ENCODE measurements at places on chromosomes 12 and 14.

DNA sequence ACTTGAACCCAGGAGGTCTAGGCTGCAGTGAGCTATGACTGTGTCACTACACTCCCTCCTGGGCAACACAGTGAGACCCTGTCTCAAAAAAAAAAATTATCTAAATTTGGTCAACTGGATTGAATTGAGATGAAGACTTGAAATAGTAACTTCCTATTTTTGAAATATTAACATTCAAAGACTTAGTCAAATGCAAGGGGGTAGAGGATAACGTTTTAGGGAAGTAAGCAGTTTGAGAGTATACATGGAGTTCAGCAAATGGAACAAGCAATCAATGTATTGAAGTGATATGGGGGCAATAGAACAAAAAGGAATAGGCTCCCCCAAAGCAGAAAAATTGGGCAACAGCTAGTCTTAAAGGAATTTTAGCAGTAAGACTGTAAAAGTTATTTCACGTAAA is 4.6 kb upstream of the MFAP5 start:
- DNase-seq = no peak

DNA sequence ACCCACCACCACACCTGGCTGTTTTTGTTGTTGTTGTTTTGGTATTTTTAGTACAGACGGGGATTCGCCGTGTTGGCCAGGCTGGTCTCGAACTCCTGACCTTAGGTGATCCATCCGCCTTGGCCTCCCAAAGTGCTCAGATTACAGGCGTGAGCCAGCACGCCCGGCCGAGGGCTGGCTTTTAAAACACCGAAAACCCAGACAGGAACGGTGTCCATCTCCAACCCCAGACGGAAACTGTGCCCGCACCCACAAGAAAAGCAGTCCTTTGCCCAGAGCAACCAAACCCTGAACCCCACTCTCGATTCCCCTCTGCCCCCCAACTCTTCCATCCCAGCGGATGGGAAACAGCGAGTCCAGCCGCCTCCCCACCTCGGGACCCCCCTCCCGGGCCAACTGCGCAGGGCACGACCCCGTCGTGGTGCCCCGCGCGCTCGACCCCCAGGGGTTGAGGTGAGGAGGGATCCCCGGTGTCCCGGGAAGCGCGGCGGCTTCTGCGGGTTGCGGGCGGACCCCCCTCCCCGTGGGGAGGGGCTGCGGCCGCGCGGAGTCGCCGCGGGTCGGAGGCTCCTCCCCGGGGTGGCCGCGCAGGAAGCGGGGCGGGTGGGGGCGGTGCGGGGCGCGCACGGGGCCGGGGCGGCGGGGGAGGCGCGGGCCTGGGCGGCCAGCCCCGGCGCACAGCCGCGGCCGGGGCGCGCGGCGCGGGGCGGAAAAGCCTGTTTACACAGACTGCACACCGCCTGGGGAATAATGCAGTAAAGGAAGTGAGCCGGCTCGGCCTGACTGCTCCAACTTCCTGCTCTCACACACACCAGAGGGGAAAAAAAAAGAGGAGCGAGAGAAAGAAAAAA is at the start of gene ELK3:
ELK3 (plus strand) TSS at position 651 of the 851 bp plus-strand sequence.
- peak; percentile 46 for DNase-seq

DNA sequence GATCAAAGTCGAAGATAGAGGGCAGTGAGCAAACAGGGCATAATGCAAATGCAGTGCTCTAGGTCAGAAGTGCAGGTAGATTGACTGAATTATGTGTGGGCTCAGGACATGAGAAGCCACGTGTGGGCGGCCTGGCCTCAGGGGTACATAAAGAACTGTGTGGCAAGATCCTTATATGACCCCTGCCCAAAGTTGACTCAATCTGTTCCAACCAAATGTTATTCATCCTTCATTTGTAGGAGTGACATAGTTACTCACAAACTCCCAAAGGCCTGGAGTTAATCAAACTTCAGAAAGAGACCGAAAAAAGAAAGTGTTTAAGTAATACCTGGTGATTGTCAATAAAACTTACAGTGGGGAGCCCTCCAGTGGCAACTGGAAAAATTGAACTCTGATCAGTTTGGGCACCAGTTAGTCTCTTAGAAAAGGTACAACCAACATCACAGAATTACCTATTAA is 150.4 kb upstream of the FAR2 start:
- DNase-seq = no peak

GRCh38 chr12:113065126-113066007 is 8.8 kb downstream of the DTX1 start:
- no peak for DNase-seq

- DNase-seq = no peak
Measured at GRCh38 chr12:105433804-105434203, 103.3 kb downstream of the C12orf75 start.

GRCh38 chr12:57173089-57173488 is 25.7 kb upstream of the LRP1-AS start:
- peak; percentile 31 for DNase-seq

DNA sequence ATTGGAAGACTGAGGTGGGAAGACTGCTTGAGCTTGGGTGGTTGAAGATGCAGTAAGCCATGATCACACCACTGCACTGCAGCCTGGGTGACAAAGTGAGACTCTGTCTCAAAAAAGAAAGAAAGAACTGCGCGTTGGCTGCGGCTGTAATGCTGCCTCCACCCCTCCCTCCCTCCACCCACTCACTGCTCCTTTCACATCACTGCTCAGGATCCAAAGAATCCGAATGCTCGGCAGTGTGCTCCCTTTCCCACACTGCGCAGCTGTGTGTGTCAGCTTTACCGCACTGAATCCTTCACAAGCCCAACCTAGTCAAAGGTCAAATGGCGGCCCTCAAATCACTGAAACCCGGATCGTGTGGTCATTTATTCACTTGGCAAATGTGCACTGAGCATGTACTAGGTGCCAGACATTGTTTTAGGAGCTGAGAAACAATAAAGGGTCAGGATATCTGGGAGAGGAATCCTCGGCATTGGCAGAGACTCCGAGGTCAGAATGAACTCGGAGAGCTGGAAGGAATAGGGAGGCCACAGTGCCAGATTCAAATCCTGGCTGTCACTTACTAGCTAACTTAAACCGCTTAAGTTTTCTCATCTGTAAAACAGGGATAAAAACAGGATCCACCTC is 11.5 kb upstream of the TDRD9 start:
- no peak for DNase-seq

GRCh38 chr14:42523666-42524065 is 917.0 kb downstream of the LRFN5 start:
- no peak for DNase-seq

DNA sequence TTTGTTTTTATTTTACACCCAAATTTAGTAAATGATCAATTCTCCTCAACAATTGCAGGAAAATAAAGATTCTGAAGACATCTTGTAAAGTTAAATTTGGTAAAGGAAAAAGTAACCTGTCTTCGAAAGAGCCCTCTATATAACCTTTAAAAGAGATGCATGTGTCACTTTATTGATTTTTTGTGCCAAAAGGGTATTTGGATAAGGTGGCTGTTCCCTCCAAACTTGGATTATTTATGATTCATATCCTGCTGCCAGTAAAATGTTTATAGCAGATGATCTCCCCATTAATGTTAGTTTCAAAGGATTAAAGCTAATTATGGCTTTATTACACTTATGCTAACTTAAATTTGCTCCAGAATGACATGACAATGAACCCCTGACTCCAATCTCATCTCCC is 98.8 kb downstream of the DUSP6 start:
- DNase-seq = no peak

GRCh38 chr14:34971801-34972200 is 11.0 kb upstream of the SRP54 start:
- DNase-seq = no peak

DNA sequence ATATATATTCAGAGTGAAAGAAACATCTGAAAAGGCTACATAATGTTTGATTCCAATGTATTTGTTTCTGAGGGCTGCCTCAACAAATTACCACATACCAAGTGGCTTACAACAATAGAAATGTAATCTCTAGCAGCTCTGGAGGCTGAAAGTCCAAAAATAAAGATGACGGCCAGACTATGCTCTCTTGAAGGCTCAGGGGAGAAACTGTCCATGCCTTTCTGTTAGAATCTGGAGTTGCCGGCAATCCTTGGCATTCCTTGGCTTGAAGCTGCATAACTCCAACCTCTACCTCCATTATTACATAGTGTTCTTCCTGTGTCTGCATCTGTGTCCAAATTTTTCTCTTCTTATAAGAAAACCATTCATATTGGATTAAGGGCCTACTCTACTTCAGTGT is 68.1 kb upstream of the PLEKHG7 start:
- no peak for DNase-seq

GRCh38 chr12:128671528-128672042 is 152.2 kb downstream of the SLC15A4 start:
- no peak for DNase-seq

DNA sequence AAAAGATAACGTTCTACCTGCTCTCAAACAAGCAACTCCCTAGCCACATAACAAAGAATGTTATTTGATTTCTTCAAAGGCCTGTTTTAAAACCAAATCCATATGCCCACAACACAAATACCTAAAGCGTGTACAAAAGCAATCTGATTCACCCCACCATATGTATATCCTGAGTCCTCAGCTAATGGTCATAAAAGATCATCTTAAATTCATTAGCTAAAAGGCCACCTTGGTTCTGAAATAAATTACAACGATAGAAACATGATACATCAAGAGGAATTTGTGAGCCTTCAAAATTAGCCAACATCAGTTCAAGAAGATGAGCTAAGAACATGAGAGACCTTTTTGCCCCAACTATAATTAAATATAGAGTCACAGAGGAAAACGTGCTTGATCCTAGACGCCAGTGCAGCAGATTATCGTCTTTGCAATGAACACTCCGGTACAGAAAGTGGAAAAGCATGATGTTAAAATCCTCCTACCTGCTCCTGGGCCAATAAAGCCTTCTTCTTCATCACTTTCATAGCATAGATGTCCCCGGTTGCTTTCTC is 20.0 kb downstream of the CIT start:
- no peak for DNase-seq

- DNase-seq = no peak
Measured at GRCh38 chr12:15268927-15269552, 47.8 kb upstream of the RERG start.

DNA sequence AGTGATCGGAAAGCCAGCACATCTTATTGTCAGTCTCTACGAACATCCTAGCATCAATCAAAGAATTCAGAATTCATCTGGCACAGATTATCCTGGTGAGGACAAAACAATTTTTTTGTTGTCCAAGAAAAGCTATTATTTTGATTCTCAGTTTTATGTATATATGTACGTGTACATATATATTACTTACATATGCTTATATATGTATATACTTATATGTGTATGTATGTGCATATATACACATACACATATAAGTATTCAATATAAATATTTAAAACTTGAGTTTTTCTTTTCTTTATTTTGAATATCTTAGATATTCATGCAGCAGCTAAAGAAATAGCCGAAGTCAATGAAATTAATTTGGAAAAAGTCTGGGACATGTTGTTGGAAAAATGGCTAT is 77.9 kb downstream of the KNTC1 start:
- no peak for DNase-seq

GRCh38 chr12:46153268-46153872 is 115.5 kb downstream of the SLC38A1 start:
- no peak for DNase-seq

GRCh38 chr12:12240662-12241340 is 26.0 kb downstream of the LRP6 start:
- DNase-seq = no peak

DNA sequence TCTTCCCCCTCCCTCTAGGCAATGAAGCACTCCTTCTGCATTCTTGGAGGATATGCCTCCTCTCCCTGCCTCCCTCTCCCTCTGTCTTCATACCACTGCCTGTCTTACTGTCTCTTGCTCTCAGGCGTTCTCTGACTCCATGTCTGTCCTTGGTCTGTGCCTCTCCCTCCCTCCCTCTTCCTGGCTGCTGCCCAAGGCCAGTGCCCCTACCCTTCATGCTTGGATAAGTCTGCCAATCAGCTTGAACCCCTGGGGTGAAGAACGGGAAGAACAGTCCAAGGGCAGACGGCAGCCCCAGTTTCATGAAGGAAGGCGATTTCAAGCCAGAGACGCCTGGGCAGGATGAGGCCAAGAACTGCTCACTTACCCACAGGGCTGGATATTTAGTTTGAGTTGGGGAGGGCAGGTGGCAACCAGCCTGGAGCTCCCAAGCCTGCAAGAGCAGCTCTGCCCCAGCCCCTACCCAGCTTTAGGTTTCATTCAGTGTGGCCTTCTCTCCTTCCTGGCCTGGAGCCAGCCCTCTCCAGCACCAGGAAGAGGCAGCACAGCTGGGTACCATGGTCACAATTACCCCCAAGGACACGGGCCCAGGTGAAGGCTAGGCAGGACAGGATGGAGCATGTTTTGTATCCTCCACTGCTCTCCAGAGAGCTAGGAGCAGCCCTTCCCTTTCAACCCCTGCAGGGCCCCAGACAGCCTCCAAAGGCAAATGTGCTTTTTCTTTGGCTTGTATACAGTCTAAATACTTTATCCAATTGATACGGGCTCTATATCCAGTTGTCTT is 35.8 kb upstream of the LTBP2 start:
- DNase-seq = no peak

GRCh38 chr14:33777681-33778080 is 173.2 kb downstream of the EGLN3 start:
- DNase-seq = no peak

GRCh38 chr12:99960311-99960710 is 24.4 kb downstream of the ANKS1B start:
- DNase-seq = no peak

- no peak for DNase-seq
Measured at GRCh38 chr12:124031058-124031457, 58.0 kb downstream of the ZNF664 start.

- DNase-seq = no peak
Measured at GRCh38 chr12:65067383-65067782, 53.7 kb downstream of the WIF1 start.

DNA sequence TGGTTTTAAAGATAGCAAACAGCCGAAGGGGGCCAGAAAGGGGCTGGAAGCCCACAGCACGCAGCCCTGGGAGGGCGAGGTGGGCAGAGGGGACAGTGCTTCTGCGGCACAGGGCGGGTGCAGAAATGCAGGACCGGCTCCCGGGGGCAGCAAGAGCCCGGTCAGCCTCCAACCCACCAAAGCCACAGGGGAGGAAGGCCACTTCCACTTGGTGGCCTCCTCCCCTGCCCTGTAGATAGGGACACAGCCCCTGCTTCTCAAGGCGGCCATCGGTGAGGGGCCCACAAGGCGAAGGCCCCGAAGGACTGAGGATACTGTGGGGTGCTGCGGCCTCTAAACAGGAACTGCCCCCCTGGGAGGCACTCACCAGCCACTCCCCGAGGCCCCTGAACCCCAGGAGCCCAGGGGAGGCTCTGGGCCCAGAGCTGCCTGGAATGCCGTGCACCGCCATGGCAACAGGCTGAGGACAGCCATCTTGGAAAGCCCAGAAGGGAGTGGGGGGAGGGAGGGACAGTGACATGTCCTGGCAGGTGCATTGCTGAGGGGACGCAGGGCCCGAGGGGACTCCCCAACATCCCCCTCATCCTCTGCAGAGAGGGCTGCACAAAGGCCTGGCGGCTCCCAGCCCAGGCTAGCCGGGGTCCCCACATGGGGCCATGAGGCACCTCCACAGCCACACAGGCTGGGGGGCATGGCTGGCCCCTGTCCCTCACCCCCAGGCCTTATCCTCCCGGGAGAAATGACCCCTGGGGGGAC is 114.7 kb downstream of the NCOR2 start:
- DNase-seq = no peak

Data from stimulated activated CD4-positive, alpha-beta T cell treated with anti-CD3 and anti-CD28 coated beads, TNF-alpha, amount 100 ng/mL, for 1 hour (primary cell).